Stimulated activated CD8-positive, alpha-beta memory T cell treated with anti-CD3 and anti-CD28 coated beads, Interleukin-4, amount 100 ng/mL, for 1 hour (primary cell): ENCODE measurements at places on chromosomes 4 and X.

DNA sequence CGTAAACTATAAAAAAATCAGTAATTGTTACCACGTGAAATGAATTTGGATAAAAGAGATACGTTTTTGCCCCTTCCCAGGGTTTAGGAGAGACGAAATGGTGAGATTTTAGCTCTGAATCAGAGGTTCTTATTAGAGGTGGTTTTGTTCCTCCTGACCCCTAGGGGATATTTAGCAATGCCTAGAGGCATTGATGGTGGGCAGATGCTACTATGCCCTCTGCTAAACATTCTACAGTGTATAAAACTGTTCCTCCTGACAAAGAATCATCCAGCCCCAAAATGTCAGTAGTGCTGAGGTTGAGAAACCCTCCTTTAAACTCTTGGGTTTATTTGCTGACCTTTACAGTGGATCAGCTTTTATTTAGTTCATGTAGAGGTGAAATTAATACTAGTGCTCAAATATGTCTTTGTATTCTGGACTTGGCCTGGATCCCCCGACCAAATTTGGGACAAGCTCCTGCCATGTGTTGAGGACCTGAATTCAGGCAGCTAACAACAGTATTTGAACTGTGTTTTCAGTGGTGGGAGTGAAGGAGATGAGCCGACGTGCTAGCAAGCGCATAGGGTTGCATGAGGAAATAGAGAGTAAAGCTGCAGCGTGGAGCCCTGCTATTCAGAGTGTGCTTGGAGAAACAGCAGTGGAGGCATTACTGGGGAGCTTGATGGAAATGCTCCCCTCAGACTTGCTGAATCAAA is 126.1 kb downstream of the PTTG2 start:
- DNase-seq: no peak

GRCh38 chrX:12779534-12779933 is 11.7 kb upstream of the PRPS2 start:
- DNase-seq: no peak

GRCh38 chr4:168710353-168710946 is 213.6 kb downstream of the PALLD start:
- no peak for DNase-seq

DNA sequence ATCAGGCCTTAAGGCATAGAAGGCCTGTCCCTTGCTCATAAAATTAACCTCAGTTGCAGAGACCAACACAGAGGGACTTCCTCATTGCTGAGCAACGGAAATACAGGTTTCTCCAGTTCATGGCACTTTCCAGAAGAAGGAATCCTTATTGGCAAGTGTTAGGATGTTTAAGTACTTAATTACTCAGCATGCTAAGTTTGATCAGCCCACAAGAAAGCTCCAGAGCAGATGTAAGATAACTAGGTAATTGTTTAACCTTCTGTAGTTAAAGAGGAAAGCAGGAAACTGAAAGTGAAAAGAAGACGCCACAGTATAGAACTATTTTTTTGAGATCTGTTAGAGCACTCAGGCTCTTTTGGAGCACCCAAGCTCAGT is 33.5 kb downstream of the SMS start:
- no peak for DNase-seq

DNA sequence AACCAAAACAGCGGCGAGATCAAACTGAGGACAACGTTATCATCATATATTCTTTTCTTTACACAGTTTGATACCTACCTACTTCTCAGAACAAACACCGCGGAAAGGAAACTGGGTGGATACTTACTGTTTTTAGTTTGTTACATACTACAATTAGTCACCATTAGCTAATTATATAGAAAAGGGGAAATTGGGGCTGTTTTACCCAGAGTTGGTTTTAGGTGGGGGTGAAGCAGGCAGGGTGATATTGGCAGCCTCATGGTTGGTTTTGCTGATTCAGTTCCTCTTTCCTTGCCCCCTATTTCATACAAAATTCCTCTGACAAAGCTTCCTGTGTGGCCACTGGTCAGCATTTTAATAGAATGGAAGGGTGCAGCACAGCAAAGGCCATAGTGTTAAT is 77.8 kb downstream of the SORBS2 start:
- DNase-seq: no peak
